ENCODE measurements at places on chromosomes 7 and 10.

GRCh38 chr7:132636581-132636980 lies 60.3 kb upstream of the PLXNA4 start:
- no peak for DNase-seq

DNA sequence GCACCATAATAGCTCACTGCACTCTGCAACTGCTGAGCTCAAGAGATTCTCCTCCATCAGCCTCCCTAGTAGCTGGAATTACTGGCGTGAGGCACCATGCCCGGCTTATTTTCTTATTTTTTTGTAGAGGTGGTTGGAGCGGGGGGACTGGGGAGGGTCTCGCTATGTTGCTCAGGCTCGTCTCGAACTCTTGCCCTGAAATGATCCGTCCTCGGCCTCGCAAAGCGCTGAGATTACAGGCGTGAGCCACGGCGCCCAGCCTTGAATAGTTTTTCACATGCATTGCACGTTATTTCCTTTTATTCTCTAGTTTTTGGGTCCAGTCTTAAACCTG lies 526 bp upstream of the LAMTOR4 start:
- DNase-seq, result no peak

GRCh38 chr7:128860158-128861073 lies 2.2 kb upstream of the ATP6V1F start:
- peak; percentile 56 for DNase-seq

- peak; percentile 75 for DNase-seq
Measured at GRCh38 chr10:4270116-4270515, 485.1 kb upstream of the KLF6 start.

- DNase-seq, result no peak
Measured at GRCh38 chr7:1610013-1610677, 40.3 kb upstream of the PSMG3 start.

GRCh38 chr10:112446055-112446854 lies 459 bp downstream of the ZDHHC6 start:
- peak; percentile 39 for DNase-seq

- DNase-seq, result peak; percentile 65
Measured at GRCh38 chr7:42407833-42408232, 170.8 kb upstream of the GLI3 start.

DNA sequence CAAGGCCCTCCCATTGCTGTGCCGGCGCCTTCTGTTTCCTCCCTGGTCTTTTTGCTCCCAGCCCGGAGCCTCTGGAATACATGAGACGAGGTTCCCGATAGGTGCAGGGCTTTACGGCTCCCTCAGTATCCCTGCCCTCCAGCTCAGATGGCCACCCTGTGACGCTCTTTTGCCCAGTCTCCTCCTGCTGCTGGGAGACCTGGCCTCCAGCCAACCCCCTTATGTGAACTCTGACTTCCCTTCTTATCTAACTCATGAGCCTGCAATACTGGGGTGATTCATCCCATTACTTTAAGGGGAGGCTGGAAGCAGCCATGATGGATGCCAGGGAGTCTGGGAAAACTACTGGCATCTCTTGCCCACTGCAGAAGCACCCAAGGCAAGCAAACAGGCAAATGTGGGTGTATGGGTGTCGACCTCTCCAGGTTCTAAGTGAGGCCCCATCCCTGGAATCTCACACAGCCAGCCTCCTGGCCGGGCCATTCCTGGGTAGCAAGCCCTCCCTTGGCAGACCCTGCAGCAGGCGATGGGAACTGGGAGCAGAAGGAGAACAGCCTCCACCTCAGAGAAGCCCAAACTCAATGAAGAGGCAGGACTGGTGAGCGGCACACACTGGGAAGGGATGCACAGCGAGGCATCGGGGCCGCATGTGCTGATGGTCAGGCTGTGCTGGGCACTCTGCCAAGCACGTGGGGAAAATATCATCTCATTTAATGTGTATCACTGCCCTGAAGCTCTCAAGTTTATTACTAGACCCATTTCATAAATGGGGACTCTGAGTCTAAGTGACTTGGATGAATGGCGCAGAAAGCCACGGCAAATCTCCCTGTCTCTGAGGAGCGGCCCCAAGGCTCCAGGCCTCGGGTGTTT lies 97.5 kb downstream of the FAM53B start:
- DNase-seq, result peak; percentile 71

GRCh38 chr7:151057506-151057988 lies at the start of gene CDK5:
TSS of gene CDK5 (minus strand) at chr7:151057897. CDS start at chr7:151057848, 49 bp downstream.
- no peak for DNase-seq

DNA sequence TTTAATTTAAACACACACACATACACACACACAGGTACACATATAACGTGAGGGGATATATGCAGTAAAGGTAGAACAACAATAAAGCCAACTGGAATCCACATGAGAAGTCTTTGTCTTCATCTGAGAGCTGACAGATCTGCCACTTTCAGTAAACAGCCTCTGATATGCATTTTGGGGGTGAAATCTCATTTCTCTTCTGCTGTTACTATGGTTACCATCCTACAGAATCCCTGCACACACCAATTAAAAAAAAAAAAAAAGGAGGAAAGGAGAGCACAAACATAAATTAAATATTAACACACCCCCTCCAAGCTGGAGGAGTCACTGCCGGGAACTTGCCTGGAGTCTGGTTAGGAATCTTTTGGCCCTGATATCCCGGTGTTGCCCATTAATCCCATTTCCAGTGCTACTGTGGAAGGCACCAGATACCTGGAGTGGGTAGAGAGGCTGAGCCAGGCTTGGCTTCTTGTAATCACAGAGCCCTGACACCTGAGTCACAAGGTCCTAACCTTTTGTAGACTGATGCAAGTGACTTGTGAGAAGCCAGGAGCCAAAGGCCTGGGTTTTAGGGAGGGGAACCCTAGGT lies 169.1 kb downstream of the LHFPL3 start:
- no peak for DNase-seq

DNA sequence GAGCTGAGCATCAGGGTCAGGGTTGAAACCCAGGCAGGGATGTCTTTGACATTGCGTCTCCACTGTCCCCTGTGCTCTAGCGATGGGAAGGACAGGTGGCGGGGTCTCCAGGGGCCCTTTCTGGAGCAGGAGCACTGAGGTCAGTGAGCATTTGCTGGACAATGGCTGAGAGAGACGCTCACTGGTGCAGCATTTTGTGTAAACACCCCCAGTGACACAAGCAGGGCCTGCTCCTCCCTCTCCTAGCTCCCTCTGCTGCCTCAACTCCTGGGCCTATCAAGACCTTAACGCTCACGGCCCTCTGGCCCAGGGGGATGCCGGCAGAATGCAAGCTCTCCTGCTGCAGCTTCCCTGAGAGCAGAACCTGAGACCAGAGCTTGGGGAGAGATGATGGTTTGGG lies 17.4 kb upstream of the INMT start:
- no peak for DNase-seq

- DNase-seq, result no peak
Measured at GRCh38 chr7:140616328-140616727, 24.3 kb downstream of the DENND2A start.

DNA sequence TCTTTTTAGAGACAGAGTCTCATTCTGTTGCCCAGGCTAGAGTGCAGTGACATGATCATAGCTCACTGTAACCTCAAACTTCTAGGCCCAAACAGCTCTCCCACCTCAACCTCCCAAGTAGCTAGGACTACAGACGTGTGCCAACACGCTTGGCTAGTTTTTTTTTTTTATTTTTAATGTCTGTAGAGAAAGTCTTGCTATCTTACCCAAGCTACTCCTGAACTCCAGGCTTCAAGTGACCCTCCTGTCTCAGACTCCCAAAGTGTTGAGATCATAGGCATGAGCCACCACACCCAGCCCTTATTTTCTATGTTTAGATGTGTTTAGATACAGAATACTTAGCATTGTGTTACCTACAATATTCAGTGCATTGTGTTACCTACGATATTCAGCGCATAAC lies 46.4 kb downstream of the KMT2E start:
- DNase-seq, result no peak

GRCh38 chr7:24924375-24924774 lies 55.6 kb downstream of the OSBPL3 start:
- DNase-seq, result no peak

- peak; percentile 48 for DNase-seq
Measured at GRCh38 chr10:122163174-122164022, 107.7 kb upstream of the BTBD16 start.

- no peak for DNase-seq
Measured at GRCh38 chr7:2812831-2813230, 31.3 kb downstream of the GNA12 start.

DNA sequence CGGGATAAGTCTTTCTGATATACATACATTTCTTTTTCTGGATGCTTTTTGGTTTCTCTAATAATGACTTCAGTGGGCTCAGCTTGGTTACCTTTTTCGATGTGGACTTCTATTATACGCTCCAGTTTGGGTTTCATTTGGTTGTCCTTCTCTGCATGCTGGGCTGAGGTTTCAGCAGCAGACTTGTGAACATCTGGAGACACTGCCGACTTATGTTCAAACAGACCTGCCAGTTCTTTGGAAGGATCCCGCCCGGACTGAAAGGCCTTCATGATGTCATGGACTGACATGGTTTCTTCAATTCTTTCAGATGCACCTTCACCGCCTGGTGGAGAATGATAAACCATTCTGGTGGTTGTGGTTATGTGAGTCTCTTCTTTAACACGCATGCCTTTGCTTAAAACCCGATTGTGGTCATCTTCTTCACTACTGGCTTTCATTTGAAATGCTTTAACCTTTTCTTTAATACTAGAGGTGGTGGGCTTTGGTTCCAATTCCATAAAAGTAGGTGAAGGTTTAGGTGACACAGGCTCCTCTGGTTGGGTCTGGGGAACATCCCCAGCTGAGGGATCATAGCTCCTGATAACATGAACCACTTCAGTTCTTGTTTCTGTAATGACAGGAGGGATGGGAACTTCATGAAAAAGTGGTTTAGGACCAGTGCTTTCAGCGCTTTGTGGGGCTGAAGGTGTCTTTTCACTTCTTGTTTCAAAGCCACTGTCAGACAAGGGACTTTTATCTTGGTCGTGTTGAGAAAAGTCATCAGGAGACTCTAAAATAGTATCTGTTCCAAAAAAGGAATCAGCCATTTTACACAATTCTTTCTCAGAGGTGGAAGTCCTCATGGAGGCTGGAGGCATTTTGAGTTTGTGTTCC lies 167.7 kb upstream of the CCDC6 start:
- DNase-seq, result no peak

GRCh38 chr7:129947701-129948100 lies 5.1 kb downstream of the UBE2H start:
- DNase-seq, result no peak

GRCh38 chr7:102258749-102259107 lies 27.9 kb upstream of the SH2B2 start:
- no peak for DNase-seq

GRCh38 chr10:132197271-132198067 lies 10.7 kb downstream of the DPYSL4 start:
- DNase-seq, result no peak

DNA sequence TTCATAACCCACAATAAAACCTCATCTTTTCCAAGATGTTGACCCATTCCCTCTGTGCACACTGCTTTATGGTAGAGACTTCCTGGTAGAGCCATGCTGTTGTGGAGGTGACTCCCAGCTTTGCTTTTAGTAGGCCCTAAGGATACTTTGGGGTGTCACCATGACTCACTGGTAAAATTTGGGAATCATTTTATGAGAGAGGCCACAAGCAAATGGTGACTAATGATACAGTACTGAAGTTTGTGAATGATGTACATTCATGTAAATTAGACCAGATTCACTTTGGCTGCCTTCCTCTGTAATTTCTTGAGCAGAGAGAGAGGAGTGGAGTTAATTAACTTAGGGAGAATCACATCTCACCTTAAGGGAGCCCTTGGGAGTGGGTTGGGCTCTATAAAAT lies 686.5 kb downstream of the LRMDA start:
- DNase-seq, result peak; percentile 95

GRCh38 chr7:117946151-117946633 lies 73.0 kb upstream of the CTTNBP2 start:
- peak; percentile 1 for DNase-seq

DNA sequence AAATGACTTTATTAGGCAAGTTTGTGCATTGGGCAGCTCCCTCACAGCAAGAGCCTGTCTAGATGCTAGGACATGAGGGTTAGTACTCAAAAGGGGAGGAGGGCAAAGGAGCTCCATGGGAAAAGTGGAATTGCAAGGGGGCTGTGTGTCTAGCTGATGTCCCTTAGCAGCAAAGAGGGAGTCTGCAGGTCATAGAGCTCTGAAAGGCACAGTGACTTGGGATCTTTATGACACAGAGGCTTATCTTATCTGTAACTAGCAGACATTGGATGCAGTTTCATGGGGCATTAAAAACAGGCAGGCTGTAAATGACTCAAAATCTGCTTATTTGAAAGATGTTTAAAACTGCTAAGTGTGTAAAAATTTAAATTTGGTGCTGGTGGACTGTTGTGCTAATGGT lies 556.2 kb upstream of the FZD8 start:
- DNase-seq, result no peak

- DNase-seq, result no peak
Measured at GRCh38 chr7:68722044-68722443, 876.2 kb upstream of the AUTS2 start.

DNA sequence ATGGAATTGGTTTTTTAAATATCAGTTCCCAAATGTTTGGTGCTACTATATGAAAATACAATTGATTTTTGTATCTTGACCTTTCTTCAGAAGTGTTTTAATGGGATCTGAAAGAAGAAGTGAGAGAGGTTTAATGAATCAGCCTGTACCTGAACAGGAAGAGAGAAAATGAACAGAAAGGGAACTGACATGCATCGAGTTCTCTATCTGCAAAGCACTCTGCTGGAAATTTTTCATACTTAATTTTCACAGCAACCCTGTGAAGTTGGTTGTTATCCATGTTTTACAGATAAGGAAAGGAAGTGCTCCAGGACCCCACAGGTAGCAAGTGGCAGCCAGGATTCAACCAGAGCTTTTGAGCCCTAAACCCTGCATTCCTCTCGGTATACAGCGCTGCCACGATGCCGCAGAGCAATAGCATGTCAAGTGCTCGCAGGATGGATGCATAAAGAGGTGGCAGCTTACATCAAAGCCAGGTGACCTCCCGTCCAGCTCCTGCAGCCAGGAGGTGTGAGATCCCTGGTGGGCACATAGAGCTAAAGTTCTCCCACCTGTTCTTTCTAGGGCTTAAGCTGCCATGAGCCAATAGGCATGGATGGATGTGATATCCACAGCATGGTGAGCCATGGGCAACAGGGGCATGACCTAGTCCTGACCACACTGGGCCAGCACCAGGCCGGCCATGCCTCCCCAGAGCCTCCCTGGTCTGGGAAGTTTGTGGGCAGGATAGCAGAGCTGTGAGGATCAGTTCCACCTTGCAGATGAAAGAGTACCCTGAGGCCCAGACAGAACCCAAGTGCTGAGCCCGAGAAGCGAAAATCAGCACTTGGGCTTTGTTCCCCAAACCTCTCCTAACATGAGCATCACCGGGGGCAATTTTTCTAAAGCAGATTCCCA lies 57.2 kb downstream of the CALML3 start:
- DNase-seq, result no peak

DNA sequence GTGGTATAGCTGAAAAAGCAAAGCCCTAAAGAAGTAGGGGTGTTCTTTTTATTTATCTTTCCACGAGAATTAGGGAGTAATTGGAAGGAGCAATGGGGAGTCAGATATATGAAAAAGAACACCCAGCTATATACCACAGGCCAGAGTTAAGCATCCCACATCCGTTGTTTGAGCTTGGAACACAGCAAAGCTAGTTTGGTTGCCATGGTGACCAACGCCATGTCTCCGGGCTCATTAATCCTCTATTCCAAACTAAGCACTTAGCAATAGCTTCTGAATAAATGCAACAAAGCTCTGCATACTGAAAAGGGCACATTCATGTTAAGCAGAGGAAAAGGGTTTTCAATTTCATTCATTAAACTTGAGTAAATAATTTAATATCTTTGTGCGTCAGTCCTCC lies 23.5 kb downstream of the ASB4 start:
- DNase-seq, result peak; percentile 93

GRCh38 chr10:3398825-3399646 lies 226.5 kb upstream of the PITRM1 start:
- no peak for DNase-seq

- no peak for DNase-seq
Measured at GRCh38 chr10:93075369-93076221, 1.9 kb downstream of the CYP26A1 start.

Measured in M059J (cell line).